ENCODE measurements at places on chromosomes 12 and 14.

DNA sequence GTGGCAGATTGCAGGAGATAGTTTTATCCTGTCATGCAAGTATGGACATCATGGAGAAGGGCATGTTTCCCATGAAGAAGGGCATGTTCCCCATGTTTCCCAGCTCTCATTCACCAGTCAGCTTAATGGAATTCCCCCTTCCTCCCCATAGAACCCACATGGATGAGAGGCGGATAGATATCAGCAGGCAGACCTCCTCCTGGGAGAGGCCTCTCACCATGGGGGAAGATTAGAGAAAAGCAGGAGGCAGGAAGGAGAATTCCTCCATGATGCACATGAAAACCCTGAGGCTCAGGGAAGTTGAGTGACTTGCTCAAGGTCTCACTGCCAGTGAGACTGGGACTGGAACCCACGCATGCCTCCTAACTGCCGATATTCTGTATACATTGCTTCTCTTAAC is 92.9 kb upstream of the FOXN3 start:
- no peak for DNase-seq

- no peak for DNase-seq
These were observed 703.0 kb upstream of the TBX3 start for GRCh38 chr12:115386946-115387345.

DNA sequence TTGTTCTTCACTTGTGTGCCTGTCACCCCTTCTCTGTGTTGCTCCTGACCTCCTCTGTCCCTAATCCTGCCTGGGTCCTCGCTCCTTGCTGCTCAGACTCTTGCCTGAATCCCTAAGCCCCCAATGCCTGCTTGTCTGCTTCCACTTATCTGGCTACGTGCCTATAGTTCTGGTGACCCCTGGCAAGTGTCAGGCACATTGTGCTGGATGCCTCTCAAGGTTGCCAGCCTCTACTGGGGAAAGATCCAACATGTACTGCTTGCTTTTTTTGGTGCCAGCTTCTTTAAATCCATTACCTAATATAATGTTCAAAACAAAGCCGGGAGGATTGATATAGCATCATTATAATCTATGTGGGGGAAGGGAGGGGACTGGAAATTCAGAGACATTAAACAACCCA is 448.0 kb upstream of the CCDC196 start:
- no peak for DNase-seq

GRCh38 chr14:56322531-56322930 is 204.3 kb downstream of the PELI2 start:
- no peak for DNase-seq

DNA sequence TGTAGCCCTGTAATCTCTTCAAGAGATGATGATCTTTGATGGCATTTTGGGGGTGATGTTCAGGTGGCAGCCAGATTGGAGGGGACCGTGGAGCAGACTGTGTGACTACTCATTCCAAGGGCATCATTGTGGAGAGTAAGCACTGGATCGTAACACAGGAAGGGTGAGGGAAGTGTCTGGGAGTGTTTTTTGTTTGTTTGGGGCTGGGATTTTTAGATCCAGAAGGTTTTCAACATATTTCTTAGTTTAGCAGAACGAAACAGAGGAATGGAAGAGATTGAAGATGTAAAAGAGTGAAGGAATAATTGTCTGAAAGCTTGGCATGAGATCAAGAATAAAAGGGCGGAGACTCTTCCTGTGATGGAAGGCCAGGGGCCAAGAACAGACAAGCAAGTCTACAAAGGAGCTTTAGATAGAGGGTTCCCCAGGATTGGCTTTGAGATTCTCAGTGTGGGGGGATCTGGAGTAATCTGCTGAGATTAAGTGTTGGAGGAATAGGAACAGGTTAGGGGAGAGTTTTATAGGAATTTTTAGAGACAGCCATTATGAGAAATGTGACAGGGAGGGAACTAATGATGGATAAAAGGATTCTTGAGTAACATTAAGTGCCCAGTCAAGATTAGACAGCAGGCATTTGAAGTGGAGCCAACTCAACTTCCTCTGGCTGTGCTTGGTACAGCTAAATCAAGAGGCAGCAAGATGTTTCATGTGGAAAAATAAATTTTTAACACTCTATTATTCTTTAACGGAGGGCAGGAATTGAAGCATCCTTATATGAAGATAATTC is 79.7 kb upstream of the REP15 start:
- DNase-seq = no peak

- DNase-seq = no peak
These were observed 4.0 kb downstream of the CPSF6 start for GRCh38 chr12:69243099-69244084.

DNA sequence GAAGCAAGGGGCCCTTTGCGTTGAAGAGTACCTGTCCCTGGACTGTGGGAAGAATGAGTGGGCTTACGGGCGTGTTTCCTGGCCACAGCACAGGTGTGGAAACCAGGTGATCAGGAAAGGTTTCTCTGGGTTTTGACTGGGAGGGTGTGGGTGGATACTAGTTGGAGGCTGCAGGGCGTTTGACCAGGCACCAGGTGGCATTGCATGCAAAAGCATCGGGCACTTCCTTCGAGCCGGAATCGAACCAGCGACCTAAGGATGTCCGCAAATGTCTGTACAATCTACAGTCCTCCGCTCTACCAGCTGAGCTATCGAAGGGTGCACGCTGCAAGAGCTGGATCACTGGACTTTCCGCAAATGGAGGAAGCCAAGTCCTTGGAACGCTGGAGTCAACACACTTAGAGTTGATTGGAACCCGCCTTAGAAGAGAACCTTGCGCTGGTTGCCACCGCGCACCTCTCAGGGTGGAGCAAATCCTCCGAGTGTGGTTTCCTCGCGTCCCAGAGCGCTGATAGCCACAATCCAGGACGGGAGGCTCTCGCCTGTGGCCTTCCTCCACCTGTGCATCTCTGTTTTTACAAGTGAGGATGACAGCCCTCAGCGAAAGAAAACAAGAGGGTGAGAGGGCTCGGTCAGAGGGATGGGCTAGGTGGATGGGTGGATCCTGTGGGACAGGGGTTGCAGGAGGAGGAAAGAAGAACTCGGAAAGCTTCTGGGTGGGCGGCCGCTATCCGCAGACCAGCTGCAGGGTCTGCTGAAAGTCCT is 21.2 kb upstream of the RNASE4 start:
- DNase-seq = peak; percentile 82

- DNase-seq = no peak
These were observed 111.1 kb upstream of the SCAF11 start for GRCh38 chr12:46101485-46101869.

GRCh38 chr12:125320177-125320576 is 254.9 kb downstream of the AACS start:
- no peak for DNase-seq

DNA sequence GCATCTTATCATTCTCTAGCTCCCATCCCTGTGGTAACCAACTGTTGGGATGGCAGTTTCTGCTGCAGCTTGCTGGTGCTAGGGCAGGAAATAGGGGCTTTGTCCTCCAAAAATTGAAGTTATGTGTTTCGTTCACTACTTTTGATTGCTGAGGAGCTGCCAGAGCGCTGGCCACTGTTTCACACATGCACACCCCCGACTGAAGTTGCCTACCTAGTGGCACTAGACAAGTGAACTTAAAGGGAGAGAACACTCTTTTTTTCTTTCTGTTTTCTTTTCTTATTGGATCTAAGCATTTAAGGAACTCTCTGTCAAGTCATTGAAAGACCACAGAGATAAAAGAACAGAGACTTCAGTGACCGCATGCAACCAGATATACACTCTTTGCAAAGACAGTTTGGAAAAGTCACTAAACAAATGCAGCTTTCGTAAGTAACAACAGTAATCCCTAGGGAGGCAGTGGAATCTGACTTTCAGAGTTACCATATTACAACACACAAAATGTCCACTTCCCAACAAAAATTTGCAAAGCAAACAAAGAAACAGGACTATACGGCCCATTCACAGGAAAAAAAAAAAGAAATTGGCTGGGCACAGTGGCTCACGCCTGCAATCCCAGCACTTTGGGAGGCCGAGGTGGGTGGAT is 12.0 kb downstream of the TFCP2 start:
- DNase-seq = no peak

GRCh38 chr14:85178864-85179263 is 351.1 kb upstream of the FLRT2 start:
- DNase-seq = no peak

All from neural progenitor cell (in vitro differentiated cells).